Renal cortex interstitium (tissue), 15 donors: ENCODE measurements at places on chromosomes 2 and 18. TPM values are rescaled to one million over a fixed set of nuclear protein-coding genes. Genes with fewer than 3 reads are reported as not detected.

The GCFC2 gene
- polyA plus RNA-seq = 37.5 TPM

The PROC gene
- polyA plus RNA-seq = 6.5 TPM

The COL3A1 gene
- polyA plus RNA-seq = 1,302 TPM

The LRRC30 gene
- 0.65 TPM for polyA plus RNA-seq

The SCN2A gene
- polyA plus RNA-seq = 4.3 TPM

The MEP1B gene
- 0.07 TPM for polyA plus RNA-seq

The WDR7 gene
- polyA plus RNA-seq = 12.5 TPM

The MC4R gene
- 0.09 TPM for polyA plus RNA-seq
